Epithelial cell of proximal tubule (primary cell): ENCODE measurements at places on chromosomes 12 and 14.

GRCh38 chr12:103944964-103945363 lies 14.8 kb downstream of the HSP90B1 start:
- no peak for DNase-seq

DNA sequence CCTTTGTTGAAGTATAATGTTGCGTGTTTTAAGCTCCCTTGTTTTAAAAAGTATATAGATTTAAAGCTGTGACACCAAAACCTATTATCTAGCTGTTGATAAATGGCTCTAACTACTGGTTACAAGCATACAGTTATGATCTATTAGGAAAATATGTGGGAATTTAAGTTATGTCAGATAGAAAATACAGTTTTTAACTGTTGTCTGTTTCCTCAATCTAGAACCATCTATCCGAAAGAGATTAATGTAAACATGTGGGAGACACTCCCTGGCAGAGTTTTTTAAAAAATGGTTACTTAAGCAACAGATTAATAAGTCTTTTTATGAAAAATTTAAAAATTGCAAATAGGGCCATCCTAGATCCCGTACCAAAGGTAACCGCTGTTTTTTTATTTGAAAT lies 8.2 kb downstream of the RPL36AL start:
- DNase-seq = no peak

DNA sequence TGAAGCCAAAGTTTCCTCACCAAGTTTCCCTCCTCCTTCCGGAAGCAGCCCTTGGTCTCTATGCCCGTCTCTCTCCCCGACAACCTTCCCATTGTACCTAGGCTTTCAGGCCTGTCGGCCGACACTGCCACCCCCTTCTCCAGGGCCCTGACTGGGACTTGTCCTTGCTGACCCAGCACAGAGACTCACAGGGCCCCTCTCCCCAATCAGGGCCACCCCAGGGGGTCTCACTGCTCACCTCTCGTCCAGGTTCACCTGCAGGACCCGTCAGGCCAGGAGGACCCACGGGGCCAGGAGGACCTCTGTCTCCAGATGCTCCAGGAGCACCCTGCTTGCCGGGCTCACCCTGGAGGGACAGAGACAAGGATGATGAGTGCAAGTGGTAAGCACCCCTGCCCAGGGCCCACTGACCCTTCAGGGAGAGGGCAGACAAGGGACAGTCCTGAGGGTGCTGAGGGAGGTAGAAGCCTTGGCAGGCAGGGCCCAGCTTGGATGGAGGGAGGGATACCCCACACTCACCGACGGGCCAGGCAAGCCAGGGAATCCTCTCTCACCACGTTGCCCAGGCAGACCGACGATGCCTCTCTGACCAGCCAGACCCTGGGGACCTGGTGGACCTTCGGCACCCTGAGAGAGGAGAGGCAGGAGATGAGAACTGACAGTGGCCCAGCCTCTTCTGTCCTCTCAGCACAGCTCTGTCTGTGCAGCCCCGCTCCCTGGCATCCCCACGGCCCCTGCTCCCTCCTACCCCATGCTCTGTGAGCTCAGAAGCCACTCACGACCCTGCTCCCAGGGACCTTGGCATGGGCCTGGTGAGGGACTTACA lies 14.6 kb downstream of the TMEM106C start:
- DNase-seq = no peak

- DNase-seq = no peak
These were observed 109.9 kb downstream of the NCOR2 start for GRCh38 chr12:124457287-124458219.

DNA sequence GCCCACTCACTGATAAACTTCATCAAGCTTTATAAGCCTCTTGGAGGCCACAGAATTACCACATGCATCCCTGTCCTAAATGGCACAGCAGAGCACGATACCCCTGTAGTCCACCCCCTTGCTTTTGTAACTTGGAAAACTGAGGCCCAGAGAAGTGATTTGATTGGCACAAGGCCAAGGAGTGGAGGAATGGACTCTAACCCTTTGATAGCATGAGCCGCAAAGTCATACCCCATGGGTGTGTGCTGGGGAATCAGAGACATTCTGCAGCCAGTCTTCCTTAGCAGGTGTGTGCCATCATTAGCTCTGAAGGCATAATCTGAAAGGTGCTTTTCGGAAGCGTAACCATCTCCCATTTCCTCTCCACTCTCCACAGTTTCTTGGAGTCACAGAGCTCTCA lies 28.5 kb upstream of the PWP1 start:
- no peak for DNase-seq
